ENCODE measurements at places on chromosomes 4 and X.

- no peak for DNase-seq
Observed at GRCh38 chrX:134658760-134659023, 421 bp upstream of the PLAC1 start.

- DNase-seq, result no peak
Observed at GRCh38 chrX:13752646-13753045, 18.1 kb downstream of the OFD1 start.

- no peak for DNase-seq
Observed at GRCh38 chr4:126106658-126107057, 791.9 kb downstream of the FAT4 start.

- no peak for DNase-seq
Observed at GRCh38 chr4:53784112-53784511, 192.8 kb upstream of the LNX1 start.

- no peak for DNase-seq
Observed at GRCh38 chr4:24218566-24218965, 328.7 kb upstream of the PPARGC1A start.

- DNase-seq, result no peak
Observed at GRCh38 chr4:163833669-163834068, 339.2 kb downstream of the TMA16 start.

DNA sequence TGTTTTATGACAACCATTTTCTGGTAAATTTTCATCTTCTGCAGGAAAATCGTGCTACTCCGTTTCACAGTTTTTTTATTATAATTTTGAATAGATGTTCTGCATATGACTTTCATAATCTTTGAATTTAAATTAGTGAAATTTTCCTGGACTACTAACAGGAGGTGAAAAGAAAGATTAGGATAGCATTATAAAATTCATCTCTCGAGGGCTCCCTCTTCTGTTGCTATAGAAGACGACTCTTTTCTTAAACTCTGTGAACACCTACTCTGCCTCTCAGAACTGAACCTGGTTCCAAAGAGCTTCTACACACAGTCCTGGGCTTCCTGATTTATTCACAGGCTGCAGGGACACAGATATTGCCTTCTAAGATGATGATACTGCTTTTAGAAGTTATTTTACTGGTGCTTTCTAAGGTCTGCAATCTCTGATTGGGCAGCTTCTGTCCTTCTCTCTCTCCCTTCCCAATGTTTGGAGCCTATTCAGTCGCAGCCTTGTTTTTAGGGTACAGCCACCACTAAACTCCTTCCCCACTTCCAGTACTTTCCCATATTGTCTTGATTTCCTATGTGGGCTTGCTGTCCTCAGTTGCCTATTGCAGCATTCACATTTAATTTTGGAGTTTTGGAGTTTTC, 10.1 kb upstream of the SAP30 start:
- DNase-seq, result no peak

DNA sequence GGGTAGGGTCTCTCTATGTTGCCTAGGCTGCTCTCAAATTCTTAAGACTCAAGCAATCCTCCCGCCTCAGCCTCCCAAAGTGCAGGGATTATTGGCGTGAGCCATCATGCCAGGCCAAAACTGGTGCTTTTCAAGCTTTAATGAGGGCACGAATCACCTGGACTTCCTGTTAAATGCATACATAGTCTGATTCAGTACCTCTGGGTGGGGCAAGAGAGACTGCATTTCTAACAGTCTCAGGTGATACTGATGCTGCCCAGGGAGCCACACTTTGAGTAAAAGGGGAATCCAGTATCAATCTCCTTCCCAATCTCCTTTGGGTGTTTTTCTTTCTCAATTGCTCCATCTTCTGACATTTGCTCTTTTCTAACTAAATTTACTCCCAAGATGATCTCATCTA, 96.5 kb downstream of the SH3RF1 start:
- no peak for DNase-seq

DNA sequence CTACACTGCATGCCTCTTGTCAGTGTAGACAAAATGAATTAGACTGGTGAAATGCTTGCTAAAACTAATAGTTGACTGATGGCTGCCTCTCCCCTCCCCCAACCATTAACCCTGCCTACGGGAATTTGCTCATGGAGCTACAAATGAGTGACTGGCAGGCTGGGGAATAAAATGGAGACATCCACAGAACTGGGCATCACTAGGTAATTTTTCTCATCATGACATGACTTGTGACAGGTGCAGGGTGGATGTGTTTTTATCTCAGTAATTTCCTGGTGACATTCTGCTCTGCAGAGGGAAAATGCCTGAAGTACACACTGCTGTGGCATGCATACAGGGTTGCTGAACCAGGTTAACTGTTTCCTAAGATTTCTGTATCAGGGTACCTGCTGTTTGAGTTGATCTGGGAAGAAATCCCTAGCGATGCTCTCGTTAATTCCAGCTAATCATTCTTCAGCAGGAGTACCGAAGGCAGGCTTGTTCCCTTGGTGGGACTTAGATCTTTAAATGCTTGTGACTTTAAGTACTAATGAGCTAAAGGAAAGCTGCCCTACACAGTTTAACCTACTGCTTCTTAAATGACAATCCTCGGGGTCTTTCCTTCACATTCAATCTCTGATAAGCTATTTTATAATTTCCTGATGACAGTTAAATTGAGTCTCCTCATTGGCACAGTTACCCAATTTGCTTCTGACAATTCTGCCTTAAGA, 376.3 kb upstream of the LCORL start:
- no peak for DNase-seq

DNA sequence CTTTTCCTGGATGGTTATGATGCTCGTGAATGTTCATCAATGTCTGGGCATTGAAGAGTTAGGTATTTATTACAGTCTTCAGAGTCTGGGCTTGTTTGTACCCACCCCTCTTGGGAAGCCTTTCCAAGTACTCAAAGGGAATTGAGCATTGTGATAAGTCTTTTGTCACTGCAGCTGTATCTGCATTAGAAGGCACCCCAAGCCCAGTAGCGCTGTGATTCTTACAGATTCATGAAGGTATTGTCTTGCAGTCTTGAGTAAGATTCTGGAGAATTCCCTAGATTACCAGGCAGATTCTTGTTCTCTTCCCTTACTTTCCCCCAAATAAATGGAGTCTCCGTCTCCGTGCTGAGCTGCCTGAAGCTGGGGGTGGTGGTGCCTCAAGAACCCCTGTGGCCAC, 173.4 kb upstream of the HUWE1 start:
- no peak for DNase-seq

DNA sequence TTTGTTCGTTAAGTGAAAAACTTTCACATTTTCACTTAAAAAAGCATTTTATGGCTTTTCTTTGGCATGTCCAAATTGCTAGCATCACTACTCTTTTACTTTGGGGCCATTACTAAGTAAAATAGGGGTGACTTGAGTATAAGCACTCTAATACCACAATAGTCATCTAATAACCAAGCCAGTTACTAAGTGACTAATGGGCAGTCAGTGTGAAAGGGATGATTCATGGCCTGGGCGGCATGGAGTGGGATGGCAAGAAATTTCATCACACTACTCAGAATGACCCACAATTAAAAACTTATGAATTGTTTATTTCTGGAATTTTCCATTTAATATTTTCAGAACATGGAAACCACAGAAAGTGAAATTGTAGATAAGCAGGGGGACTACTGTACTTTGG, 60.9 kb downstream of the BMP15 start:
- no peak for DNase-seq

DNA sequence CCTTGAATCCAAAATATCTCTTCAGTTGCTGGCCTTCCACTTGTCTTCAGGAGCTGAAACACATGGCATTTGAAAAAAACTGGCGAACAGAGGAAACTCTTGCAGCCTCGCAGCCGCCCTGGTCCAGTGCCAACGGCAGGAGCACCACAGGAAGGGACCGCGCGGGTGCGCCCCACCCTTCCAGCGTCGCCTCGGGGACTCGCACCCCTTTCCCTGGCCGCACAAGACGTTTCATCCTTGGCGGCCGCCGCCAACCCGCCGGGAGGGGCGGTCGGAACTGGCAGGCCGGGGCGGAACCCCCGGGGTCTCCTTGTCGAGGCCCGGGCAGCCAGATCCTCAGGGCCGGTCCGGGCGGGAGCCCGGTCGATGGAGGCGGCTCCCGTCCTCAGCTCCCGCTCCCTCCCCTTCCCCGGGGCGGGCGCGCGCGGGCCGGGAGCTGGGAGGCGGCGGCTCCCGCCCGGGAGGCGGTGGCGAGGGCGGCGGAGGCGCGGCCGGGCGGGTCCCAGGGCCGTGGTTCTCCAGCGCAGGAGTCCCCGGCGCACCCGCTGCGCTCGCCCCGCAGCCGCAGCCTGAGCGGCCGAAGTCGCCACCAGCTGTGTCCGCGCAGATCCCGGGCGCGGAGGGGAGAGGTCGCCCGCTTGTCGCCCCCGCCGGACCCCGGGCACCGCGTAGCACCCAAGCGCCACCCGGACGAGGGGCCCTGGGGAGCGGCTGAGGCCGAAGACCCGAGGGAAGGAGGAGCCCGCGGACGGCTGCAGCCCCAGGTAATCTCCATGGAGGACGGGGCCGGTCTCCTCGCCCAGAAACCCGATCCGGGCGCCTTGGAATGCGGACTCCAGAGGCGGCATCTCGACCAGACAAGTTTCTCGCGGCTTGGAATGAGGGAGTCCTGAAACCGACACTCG, 886 bp upstream of the NDST3 start:
- DNase-seq, result no peak

GRCh38 chr4:16731776-16732380, 166.6 kb downstream of the LDB2 start:
- no peak for DNase-seq

DNA sequence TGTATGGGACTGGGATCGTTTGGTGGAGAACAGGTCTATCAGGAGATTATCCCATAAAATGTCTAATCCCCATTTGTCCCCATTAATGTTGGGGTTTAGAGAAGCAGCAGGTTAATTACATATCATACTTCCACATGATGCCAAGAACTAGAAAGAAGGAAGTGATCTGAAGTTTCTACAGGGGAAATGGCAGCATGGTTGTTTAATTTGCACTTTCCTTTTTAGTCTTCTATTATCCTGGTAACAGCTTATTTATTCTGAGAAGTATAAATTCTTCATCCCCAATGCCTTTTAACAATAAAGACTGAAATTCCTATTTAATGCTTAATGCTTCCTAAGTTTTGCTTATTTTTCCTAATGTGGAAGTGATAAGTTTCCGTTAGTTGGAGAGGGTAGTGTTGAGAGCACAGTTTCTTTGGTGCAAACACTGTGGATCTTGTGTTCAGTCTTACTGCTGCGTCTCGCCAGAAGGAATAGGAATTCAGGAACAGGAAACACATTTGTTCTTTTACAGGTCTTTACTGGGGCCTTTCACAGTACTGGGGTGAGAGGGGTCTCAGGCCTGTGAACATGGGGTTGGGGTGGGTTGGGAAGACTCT, 59.5 kb upstream of the TADA2B start:
- DNase-seq, result no peak

GRCh38 chrX:23742174-23742696, 841 bp downstream of the ACOT9 start:
- no peak for DNase-seq

GRCh38 chrX:122813876-122814275, 370.2 kb upstream of the GRIA3 start:
- no peak for DNase-seq

- no peak for DNase-seq
Observed at GRCh38 chr4:37946503-37947179, 13.6 kb upstream of the PTTG2 start.

DNA sequence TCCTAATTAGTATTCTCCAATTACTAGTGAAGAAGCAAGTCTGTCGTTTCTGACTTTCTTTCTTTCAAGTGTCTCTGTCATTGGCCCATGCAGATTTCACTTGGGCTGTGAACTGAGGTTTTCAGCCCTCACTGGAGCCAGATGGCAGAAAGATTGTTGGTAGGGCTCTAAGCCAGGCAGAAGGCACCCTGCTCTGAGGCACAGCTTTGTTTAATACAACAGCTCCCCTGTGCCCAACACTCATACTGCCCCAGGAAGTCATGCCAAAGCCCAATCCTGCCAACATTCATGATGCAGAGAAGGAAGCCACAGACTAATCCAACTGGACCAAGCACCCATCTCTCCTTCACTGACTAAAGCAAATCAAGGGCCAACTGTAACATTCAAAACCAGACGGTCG, 117.1 kb upstream of the FRG1 start:
- DNase-seq, result no peak

DNA sequence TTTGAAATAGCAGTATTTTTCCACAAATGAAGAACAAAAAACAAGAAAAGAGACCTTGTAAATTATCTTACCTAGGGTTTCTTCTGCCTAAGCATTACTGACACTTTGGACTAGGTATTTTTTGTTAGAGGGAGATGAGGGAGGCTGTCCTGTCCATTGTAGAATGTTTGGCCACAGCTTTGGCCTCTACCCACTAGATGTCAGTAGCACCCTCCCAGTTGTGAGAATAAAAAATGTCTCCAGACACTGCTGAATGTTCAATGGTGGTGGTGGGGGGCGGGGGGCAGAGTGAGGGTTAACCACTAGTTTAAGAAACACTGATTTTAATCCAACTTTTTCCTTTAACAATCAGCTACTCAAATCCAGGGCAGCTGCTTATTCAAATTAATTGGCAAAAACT, 25.8 kb downstream of the OTUD4 start:
- no peak for DNase-seq

DNA sequence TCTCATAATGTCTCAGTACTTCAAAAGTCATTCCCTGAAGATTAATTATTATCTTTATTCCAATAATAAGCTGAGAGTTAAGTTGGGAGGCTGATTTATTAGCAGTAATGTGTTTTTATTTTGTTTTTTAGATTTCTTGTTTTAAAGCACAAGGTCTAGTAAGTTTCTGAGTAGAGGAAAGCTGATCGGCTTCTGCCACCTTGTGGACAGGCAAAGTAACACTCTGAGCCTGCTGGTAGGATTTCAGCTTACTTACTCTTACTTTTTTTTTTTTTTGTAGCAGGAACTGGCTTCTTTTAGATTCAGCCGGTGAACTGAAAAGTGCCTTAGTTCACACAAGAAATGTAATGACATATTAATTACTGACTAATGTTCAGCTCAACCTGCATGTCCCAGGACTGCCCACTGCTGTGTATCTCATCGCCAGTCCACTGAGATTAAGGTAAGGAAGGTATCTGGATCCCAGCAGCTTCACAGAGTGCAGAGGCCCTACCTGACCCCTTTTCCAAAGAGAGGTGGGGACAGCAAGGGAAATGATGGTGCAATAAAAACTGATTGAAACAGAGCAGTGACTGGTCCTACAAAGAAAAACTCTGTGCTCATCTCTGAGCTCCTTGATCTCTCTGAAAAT, 126.5 kb downstream of the ADGRA3 start:
- DNase-seq, result no peak

GRCh38 chrX:1928805-1929204, 313.9 kb downstream of the ASMT start:
- no peak for DNase-seq

DNA sequence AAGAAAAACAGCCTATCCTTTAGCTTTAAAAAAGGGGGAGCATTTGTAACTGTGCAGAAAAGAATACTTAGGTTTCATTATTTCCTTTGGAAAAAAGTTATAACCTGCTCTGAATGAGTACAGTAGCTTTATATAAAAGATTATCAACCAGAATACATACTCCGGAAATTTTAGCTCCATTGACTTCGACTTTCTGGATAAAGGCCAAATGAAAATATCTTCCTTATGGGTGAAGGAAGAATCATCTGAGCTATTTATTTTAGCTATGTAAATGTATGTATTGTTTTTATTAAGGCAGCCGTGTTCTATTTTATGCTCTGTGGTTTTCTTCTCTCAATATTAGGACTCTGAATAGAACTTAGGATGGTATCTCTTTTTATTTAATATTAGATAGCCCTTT, 69.0 kb upstream of the ETNPPL start:
- DNase-seq, result no peak

GRCh38 chr4:178738026-178738425, 1295.8 kb upstream of the AGA start:
- no peak for DNase-seq

All from activated CD8-positive, alpha-beta memory T cell treated with anti-CD3 and anti-CD28 coated beads for 1 hour (primary cell).